CD4-positive, alpha-beta T cell treated with Interleukin-15 for 1 hour (primary cell): ENCODE measurements at places on chromosomes 16 and 17.

- no peak for DNase-seq
Measured at GRCh38 chr17:11349106-11349505, 108.1 kb downstream of the SHISA6 start.

DNA sequence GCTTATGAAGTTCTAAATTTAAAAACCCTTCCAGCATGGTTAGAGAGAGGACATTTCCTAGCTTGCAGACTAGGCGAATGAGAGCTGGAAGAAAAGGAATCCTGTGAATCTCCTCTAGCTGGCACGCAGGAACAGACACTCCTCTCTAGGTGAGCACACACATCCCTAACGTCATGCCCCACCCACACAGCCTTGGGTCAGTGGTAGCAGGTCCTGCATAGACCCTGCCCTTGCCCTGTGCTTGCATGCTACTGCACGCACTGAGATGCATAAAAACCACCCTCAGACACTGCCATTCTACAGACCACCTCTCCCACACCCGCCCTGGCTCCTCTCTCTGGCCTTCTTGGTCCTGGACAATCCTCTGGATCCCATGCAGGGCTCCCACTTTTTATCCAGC is 23.5 kb downstream of the CES1 start:
- no peak for DNase-seq

DNA sequence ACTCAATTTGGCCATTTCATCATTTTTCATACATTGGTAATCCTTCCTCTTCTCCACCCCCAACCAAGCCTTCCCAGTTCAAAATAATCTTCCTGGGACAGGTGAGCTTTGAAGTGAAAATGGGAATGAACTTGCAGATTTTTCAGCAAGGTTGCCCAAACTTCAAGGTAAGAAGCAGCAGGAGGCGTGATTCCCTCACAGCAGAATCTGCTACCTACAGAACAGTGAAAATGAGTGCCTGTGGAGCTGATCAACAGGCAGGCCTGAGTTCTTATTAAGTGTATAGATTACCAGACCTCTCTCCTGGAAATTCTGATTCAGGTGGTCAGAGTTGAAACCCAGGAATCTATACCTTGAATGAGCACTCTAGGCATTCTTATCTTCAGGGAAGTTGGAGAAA is 356.6 kb downstream of the RBFOX1 start:
- DNase-seq: no peak

DNA sequence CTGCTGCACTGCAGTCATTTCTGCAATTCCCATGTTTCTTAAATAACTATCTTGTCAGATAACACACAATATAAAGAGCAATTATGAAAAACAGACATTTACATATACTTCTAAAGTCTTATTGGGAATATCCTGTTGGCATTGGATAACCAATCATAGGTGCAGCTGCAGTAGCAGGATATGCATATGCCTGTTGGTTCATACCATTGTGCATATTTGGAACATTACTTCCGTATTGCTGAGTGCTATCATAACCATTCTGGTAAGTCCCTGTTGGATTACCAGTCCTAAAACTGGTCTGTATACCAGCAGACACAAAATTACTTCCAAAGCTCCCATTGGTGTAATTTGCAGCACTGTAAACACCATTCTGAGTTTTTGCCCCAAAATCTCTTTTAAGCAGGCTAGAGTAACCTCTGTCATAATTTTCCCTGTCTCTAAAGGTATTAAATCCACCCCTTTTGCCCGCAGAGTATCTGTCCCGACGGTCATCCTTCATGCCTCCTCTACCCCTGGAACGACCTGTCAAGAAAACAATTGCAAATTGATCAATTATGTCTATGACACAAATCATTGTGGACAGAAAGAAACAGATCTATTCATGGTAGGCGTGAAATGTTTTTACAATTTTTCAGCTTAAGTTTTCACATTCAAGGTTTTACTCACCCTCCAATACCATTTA is 3.1 kb upstream of the POLG2 start:
- DNase-seq: no peak

GRCh38 chr17:42985225-42985624 is 4.9 kb downstream of the RUNDC1 start:
- DNase-seq: no peak

DNA sequence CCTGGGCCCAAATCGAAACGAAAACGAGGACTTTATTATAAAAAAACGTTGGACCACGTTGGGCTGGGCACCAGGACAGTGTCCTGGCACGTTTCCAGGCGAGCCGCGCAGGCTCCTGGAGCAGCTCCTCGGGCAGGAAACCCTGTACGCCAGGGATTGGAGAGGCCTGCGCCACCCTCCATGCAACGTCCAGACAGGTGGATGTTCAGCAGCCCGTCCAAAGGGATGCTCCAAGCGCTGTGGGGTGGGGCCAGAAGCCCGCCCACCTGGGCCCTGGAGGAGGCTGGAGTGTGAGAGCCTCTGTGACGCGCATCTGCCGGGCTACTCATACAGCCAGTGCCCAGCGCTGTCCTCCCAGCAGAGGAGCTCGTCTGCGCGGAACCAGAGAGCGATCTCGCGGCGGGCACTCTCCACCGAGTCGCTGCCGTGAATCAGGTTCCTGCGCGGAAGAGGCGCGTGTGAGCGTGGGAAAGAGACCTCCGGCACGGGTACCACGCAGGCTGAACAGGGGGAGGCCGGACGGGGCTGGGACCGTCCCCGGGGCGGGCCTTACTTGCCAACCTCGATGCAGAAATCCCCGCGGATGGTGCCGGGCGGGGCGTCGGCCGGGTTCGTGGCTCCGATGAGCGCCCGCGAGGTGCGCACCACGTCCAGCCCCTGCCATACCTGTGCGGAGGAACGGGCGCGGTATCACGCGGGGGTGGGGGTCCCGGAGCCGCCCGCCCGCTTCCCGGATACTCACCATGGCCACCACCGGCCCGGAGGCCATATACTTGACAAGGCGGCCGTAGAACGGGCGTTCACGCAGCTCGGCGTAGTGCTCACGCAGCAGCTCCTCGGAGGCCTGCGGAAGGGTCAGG is 785 bp downstream of the NME3 start:
- peak; percentile 42 for DNase-seq

DNA sequence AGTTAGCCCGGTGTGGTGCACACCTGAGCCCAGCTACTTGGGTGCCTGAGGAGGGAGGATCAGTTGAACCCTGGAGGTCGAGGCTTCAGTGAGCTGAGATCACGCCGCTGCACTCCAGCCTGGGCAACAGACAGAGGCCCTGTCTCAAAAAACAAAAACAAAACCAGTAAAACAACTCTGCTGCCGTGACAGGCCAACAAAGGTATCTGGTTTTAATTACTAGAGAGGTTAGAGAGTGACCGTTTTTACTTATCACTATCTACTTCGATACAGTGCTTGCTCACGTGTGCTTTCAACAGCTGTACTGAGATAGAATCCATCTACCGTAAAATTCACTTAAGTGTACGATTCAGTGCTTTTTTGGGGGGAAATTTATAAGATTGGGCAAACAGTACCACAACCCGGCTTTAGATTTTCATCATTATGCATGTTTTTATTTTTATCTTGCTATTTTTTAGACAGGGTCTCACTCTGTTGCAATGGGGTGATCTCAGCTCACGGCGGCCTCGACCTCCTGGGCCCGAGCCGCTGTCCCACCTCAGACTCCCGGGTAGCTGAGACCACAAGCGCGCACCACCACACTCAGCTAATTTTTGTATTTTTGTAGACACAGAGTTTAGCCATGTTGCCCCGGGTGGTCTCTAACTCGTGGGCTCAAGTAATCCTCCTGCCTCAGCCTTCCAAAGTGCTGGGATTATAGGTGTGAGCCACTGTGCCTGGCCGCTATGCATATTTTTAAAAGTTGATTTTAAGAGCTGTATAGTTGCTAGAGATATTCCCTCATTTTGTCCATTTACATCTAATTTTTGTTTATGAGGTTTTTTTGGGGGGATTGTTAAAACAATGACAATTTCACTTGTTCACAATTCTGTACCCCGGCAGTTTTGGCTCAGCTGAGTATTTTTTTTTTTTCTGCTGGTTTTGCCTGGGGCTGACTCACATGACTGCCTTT is 30.9 kb downstream of the SERPINF1 start:
- DNase-seq: no peak

GRCh38 chr17:48718227-48718760 is 4.0 kb downstream of the PRAC1 start:
- DNase-seq: no peak

GRCh38 chr17:1154704-1155103 is 25.1 kb downstream of the ABR start:
- no peak for DNase-seq

DNA sequence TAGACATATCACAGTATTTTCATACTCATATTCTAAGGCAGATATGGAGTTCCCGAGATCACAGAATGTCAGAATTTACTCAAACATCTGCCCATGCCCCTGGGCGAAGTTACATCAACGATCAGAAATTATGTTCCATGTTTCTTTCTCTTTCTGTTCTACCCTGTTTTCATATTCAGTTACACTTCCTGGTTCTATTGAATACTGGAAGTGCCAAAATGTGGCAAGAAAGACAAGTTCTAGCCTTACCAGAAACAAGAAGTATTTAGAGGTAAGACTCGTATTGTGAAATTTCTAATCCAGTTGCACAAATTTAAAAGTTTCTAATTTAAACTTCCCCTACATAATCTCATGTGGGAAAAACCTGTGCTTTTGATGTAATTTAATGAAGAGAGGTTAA is 36.1 kb downstream of the KCNJ2 start:
- DNase-seq: no peak

- DNase-seq: no peak
Measured at GRCh38 chr17:67200727-67201301, 44.2 kb downstream of the HELZ start.

DNA sequence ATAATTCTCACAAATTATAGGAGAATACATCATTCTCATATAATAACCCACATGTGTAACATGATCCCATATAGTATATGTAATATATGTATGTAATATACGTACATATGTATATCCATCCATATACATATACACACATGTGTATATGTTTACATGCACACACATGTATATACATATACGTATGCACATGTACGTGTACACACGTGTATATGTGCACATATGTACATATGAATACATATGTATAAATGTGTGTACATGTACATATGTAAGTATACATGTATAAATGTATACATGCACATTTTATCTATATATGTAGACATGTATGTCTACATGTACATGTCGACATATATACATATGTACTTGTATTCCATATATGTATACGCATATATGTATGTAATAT is 288.8 kb downstream of the NPIPA8 start:
- DNase-seq: no peak

GRCh38 chr17:61388561-61389356 is 10.9 kb upstream of the TBX2 start:
- no peak for DNase-seq

- no peak for DNase-seq
Measured at GRCh38 chr16:2915196-2915929, 3.6 kb downstream of the FLYWCH1 start.

DNA sequence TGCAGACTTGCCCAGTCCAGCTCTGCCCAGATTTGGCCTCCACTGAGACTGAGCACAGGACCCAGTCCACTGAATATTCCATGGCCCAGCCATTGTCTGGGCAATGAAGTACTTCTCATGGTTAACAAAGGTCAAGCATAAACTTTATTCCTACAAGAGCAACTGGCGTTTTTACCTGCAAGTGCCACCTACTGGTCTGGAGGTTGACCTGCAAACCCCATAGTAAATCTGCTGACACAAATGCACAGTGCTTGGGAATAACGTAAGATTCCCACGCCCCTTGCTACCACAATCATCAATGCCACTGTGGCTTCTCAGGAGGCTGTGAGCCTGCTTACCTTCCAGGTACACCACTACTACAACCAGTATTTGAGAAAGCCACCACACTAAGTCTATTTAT is 170.2 kb downstream of the CEP112 start:
- no peak for DNase-seq

GRCh38 chr17:81397314-81398175 is 2.3 kb downstream of the BAHCC1 start:
- DNase-seq: no peak

DNA sequence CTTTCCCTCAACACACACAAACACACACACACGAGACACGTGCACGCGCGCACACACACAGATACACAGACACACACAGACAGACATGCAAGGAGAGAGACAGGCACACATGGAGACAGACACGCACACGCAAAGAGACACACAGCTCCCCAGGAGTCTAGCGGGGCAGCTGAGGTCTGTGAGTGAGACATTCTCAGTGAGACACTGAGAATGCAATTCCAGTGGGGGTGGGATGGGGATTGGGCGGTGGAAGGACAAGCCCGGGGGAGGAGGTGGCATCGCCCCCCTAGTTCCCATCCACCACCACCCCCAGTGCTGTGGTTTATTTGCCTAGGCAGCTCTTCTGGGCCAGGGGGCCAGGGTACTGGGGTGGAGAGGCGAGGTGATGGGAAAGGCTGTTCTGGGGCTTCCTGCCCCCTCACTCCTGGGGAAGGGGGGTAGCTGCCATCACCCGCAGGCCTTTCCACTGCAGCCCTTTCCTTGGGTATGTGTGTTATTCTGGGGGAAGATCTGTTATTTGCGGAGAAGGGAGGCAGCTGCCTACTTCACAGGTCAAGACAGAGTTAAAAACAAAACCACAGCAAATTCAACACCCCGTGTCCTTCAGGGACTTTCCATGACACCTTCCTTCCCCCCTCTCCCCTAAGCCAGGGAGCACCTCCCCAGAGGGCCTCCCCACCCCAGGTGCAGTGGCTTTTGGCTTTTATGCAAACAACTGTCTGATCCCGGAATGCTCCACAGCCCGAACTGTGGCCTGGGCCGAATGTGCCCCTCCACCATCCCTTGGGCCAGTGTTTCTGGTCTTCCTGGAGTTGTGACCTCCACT is 18.0 kb downstream of the GRB7 start:
- DNase-seq: peak; percentile 80

- DNase-seq: no peak
Measured at GRCh38 chr17:5661491-5662125, 77.3 kb upstream of the NLRP1 start.

GRCh38 chr17:76272541-76273444 is 7.6 kb downstream of the UBALD2 start:
- DNase-seq: peak; percentile 60

GRCh38 chr17:75695830-75696271 is 25.4 kb upstream of the ITGB4 start:
- no peak for DNase-seq

DNA sequence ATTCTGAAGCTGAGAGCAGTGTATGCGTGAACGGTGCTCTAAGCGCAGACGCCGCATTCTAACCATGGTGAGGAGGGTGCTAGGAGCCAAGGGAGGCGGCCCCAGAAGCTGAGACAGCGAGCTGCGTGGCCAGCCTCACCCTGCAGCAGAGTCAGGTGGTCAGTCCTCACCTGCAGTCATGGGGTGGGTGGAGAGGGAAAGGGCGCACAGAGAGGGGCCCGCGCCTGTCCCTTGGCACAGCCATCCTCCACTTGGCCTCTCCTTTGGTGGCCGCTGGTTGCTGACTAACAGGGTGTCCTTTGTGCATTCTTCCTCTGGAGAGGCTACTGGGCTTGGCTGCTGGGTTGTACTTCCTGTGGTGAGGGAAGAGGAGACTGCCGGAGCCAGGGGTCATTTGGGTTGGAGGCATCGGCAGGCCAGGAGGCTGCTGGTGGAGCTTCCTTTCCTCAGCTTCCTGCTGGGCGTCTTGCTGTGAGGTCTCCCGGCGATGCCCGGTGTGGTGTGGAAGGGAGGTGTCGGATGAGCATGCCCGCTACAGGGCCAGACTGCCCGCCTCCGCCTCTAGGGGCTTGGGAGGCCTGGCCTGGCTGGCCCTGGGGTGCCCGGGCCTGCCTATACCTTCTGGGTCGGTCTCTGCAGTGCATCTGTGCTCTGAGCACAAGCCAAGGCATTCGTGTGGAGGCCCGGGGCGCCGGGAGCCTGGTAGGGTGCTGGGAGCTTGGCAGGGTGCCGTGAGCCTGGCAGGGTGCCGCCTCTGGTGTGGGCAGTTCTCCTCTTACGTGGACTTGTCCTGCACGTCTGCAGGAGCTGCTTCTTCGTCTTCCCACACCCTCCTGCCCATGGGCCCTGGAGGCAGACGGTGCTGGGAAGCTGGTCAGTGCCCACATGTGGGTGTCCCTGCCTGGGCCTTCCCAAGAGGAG is 17.4 kb downstream of the RNF213 start:
- no peak for DNase-seq
